Upper lobe of left lung (tissue), 6 donors: ENCODE measurements at places on chromosomes 11 and 22. TPM values are rescaled to one million over a fixed set of nuclear protein-coding genes. Genes with fewer than 3 reads are reported as not detected.

ALX4 gene
- not detected for total RNA-seq

GRCh38 chr11:120780239-120780638 is 243.7 kb upstream of the TBCEL start:
- DNase-seq: no peak

DNA sequence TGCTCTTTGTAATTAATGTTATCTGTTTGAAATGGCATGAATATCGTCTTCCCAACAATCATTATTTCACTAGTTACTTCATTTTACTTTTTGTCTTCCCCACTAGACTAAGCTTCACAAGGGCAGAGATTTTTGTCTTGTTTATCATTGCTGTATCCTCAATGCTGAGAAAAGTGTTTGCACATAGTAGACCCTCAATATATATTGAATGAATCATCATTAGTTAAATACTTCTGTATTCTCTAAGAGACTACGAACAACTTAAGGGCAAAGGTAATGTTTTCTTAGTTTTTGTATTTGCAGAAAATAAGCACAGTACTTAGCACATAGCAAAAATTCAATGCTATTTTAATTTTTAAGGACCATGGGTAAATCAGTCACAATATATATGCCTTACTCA is 95.9 kb downstream of the CCDC73 start:
- DNase-seq: no peak

- no peak for DNase-seq
Observed at GRCh38 chr11:76284161-76284560, 77.9 kb upstream of the WNT11 start.

DNA sequence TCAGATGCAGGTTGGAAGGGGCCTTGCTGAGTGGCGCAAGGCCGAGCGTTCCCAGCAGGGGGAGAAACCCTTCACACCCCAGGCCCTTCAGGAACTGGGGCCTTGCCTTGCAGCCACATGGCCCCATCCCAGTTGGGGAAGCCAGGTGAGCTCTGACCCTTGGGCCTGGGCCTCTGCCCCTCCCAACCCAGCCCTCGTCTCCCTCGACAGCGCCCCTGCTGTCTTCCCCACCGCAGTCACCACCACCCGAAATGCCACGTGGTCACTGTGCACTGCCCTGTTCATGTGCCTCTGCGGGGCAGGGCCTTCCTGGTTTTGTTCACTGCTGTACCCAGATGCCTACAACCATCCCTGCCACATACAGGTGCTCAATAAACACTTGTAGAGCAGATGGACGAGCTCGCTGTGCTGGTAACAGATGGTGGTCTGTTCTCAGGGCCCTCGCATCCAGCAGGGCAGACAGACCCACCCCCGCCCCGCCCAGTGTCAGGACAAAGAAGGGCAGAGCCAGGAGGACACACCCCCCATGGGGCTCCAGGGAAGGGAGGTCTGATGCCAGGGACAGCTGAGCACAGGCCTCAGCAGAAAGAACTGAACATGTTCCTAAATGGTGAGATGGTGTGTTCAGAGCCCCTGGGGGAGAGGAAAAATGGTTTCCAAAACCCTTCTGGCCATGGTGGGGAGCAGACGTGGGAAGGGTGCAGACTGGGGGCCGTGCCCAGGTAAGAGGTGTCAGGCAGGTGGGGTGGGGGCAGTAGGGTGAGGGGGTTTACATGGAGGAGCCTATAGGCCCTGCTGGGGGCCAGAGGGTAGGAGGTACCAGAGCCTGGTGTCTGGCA is 3.7 kb downstream of the POLR2L start:
- DNase-seq: no peak
